ENCODE measurements at places on chromosomes 16 and 17.
A peak's percentile ranks its signal among the peaks of the same experiment; 100 is the strongest.

- DNase-seq = peak; percentile 33
These were observed 31.4 kb downstream of the ACTG1 start for GRCh38 chr17:81481073-81481799.

DNA sequence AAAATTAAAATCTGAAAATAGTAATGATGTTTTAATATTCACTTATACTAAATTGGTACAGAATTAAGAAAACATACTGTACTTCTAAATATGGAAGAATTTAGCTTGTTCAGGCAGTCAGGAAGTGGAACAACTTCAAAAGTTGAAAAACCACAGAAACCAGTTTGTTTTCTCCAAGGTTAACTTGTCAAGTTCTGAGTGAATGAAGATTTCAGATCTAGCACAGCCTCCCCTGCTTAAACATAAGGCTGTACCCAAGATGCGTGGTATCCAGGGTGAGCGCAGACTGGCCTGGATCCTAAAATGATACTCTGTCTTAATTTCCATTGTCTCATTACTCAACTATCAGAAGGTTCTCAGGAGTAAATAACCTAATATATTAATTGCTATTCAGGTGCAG lies 730.7 kb upstream of the KIF2B start:
- DNase-seq = no peak

DNA sequence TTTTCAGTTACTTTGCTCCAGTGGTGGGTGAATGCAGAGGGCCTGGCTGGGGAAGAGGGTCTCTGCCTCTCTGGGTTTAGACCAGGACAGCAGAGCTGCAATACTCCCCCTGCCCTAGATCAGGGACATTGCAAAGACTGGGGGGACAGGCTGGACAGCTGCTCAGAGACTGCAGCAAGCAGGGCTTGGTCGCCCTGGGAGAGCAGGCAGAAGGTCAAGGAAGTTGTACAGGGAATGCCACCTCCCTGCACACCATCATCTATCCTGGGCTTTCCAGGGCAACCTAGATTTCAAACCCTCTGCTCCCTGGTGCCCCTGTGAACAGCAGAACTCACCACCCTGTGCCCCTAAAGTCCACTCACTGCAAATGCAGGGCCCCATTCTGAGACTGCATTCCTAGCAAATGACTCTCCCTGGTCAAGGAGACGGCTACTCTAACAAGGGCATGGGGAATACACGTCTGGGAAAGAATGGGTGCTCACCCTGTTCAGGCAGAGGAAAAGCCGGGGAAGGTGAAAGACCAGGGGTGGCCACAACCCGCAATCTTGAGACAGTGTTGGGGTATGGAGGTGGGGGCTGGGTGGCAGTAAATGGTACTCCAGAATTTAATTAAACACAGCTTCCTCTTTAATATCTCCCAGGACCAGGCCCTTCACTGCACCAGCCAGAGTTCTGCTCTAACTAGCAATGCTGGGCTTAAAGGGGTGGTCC lies 1.0 kb downstream of the KIFC3 start:
- no peak for DNase-seq

DNA sequence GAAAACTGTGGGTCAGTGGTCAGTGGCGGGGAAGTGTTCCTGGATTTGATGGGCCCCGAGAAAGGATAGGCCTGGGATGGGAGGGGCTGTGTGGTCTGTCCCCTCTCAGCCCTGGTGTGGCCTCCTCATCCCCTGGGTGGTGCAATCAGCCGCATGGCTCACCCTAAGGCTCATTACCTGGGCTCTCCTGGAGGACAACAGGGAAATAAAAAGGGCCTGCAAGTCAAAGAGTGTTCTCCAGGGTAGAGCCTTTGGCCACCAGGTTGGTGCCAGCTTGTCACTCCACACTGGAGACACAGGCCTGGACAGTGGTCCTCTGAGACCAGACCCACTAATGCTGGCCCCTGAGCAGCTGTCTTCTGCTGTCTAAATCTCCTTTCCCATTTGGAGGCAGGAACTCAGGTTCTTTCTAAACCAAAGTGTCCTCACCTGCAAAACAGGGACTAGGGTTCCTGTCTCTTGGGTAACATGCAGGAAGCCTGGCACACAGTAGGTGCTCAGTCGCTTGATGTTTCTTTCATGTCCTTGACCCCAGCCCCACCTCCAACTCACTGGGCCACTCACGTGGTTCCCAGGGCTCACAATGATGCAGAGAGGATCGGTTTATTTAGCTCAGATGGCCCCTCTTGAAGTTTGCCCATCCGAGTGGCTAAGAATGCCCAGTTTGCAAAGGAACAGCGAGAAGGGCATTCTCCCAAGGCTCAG lies 2.4 kb downstream of the NDRG4 start:
- DNase-seq = no peak

- DNase-seq = peak; percentile 69
These were observed 62.1 kb downstream of the RMI2 start for GRCh38 chr16:11407047-11407982.

DNA sequence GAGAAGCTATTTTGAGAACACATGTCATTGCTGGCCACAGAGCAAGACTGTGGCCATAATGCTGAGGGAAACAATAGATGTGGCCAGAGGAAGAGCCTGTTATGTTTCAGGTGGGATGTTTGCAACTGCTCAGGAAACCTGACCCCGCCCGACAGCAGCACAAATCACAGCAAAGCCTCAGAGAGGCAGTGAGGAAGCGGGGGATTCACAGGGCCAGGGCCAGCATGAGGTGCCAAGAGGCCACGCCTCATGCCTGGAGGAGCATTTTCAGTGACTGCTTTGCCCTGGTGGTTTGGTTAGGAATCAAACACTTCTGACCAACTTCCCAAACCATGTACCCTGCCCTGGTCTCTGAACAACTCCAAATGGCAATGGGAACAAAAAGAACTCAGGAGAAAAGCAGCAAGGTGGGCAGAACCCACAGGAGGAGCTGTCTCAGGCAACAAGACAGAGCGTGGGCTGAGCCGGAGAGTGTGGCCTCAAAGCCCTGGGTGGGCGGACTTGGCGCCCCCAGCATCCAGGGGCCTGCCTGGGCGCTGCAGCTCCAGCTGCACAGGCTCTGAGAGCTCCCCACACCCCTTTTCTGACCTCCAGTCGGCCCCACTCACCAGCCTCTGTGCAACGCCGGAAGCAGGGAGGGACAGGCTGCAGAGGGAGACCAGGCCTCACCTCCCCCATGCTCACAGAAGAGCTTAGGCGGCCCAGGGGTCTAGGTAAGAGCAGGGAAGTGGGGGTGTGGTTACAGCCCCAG lies 20.6 kb downstream of the HIC1 start:
- DNase-seq = no peak
